Activated T-cell treated with anti-CD3 and anti-CD28 coated beads, Interleukin-2, amount 50 U/mL, for 72 hours (primary cell): ENCODE measurements at places on chromosomes 3 and 15. TPM values are rescaled to one million over a fixed set of nuclear protein-coding genes. Genes with fewer than 3 reads are reported as not detected.

- H3K27me3 ChIP-seq, result no peaks in the 10 kb centered on the region
- H3K4me1 ChIP-seq, result no peaks in the 10 kb centered on the region
- no peak overlapping the region for H3K27ac ChIP-seq
- H3K36me3 ChIP-seq, result peaks cover 3% of the 10 kb centered on the region
These were observed 37.4 kb downstream of the TFRC start for GRCh38 chr3:196044513-196044912.

- no peak for DNase-seq
- H3K27ac ChIP-seq, result no peak overlapping the region
- H3K4me3 ChIP-seq, result no peak overlapping the region
These were observed 109.5 kb downstream of the THRB start for GRCh38 chr3:24385012-24385615.

The FAM81A gene
- total RNA-seq, result not detected

The GOLIM4 gene
- total RNA-seq, result 3.3 TPM

The MB21D2 gene
- 10.5 TPM for total RNA-seq
